Large intestine (tissue), 12 donors: ENCODE measurements at places on chromosomes 7 and 10. TPM values are rescaled to one million over a fixed set of nuclear protein-coding genes. Genes with fewer than 3 reads are reported as not detected.

The IL6 gene
- polyA plus RNA-seq: 2.1 TPM

- peaks cover 6% of the 10 kb centered on the region for H3K4me1 ChIP-seq
- peaks cover 2% of the 10 kb centered on the region for H3K36me3 ChIP-seq
- H3K4me3 ChIP-seq: no peak overlapping the region
- DNase-seq: no peak
Observed at GRCh38 chr10:74828946-74829345, 2.5 kb downstream of the KAT6B start.

DNA sequence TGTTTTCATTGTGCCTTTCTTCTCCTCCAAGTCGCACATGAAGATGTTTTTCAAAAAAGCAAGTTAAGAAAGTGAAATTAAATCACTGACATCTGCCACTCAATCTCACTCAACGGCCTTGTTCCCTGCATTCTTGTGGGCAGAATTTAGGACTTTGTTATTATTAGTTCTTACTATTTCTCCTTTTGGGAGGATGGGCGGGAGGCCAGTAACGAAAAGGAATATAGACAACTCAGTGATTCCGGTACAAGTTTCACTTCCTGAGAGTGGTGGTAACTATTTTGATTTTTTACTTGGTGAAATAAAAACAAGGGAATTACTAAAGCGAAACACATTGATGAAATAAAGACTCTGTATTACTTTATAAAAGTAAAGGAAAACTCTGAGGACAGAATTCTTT, 231.9 kb upstream of the HABP2 start:
- H3K27me3 ChIP-seq: peaks cover 6% of the 10 kb centered on the region
- DNase-seq: no peak
- H3K27ac ChIP-seq: no peak overlapping the region
- no peak overlapping the region for H3K4me3 ChIP-seq
- no peaks in the 10 kb centered on the region for H3K36me3 ChIP-seq

GRCh38 chr10:117788911-117789310, 246.4 kb downstream of the EMX2 start:
- no peak for DNase-seq
- H3K27ac ChIP-seq: no peak overlapping the region
- H3K36me3 ChIP-seq: no peaks in the 10 kb centered on the region
- no peak overlapping the region for H3K4me3 ChIP-seq
- H3K27me3 ChIP-seq: no peaks in the 10 kb centered on the region
- H3K4me1 ChIP-seq: no peaks in the 10 kb centered on the region

DNA sequence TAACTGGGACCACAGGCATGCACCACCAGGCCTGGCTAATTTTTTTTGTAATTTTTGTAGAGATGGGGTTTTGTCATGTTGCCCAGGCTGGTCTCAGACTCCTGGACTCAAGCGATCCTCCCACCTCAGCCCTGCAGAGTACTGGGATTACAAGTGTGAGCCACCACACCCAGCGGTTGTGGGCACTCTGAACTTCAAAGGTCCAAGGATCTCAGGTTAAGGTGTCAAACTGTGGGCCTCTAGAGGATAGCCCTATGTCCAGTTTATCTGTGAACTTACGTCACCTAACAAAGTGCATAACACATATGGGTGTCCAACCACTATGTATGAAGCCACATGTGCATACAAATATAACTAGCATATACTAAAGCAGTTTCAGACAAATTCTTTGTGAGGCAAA, 3.2 kb upstream of the IL2RA start:
- peaks cover 10% of the 10 kb centered on the region for H3K27me3 ChIP-seq
- no peak overlapping the region for H3K27ac ChIP-seq
- H3K4me3 ChIP-seq: no peak overlapping the region
- no peak for DNase-seq

GRCh38 chr7:85469446-85470010, 282.7 kb upstream of the SEMA3D start:
- H3K4me1 ChIP-seq: peaks cover 5% of the 10 kb centered on the region
- peak; percentile 5 for DNase-seq
- no peak overlapping the region for H3K4me3 ChIP-seq
- no peaks in the 10 kb centered on the region for H3K36me3 ChIP-seq
- H3K27me3 ChIP-seq: no peaks in the 10 kb centered on the region

DNA sequence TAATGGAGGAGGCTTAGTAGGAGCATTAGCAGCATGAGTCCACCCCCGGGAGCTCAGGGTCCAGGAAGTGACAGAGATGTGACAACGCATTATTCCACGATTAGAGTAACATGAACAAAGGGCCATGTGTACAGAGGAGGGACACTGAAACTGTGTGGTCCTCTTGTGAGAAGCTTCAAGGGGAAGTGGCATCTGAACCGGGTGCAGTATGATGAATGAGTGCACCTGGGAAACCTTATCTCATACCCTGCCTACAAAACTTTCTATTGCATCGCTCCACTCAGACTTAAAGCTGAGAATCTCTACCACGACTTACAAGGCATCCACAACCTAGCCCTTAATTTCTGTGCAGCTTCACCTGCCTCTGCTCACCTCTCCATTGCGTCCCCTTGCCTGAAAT, 115.3 kb upstream of the AMPH start:
- H3K27ac ChIP-seq: no peak overlapping the region
- H3K27me3 ChIP-seq: no peaks in the 10 kb centered on the region
- H3K4me3 ChIP-seq: no peak overlapping the region
- DNase-seq: no peak
- H3K4me1 ChIP-seq: no peaks in the 10 kb centered on the region

DNA sequence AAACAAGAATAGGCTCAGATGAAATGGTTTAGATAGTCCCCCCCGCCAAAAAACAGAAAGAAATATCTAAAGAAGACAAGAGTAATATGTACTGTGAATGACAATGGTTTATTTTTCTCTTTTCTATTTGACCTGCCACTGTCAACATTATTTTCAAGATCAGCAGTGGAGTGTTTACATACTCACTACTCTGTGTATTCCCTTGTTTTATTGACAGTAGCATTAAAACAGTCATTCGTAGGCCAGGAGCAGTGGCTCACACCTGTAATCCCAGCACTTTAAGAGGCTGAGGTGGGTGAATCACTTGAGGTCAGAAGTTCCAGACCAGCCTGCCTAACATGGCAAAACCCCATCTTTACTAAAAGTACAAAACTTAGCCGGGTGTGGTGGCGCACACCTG, 245.3 kb upstream of the SLC26A5 start:
- H3K36me3 ChIP-seq: no peaks in the 10 kb centered on the region
- H3K27ac ChIP-seq: no peak overlapping the region
- no peak for DNase-seq
- no peaks in the 10 kb centered on the region for H3K27me3 ChIP-seq
- no peak overlapping the region for H3K4me3 ChIP-seq
- H3K4me1 ChIP-seq: no peaks in the 10 kb centered on the region
